GM12864 (cell line): ENCODE measurements at places on chromosomes 5 and 9.

DNA sequence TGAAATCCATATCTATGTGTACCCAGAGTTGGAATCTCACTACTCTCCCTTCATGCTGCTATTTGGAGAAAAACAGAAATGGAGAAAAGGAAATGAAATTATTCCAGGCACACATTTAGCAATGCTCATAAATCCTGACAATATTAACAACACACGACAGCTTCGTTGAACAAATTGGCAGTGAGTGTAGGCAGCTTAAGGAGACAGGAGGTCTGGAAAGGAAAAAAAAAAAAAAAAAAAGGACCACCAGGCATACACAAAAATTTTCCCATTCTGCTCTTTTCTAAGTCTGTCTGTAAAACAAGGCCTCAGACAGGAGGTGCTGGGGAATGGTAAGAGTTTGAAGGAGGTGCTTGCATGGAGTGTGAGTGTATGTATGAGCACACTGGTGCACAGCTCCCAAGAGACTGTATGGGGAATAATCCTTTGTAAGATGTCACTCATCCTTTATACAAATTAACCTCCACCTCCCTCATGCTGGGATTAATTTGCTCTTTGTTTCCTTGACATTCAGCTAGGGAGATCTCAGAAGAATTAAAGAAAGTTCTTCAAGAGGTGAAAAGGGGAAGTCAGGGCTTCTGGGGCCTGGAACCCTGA, 78.9 kb downstream of the ASTN2 start:
- no peak for DNase-seq

- no peak for DNase-seq
Observed at GRCh38 chr5:84197538-84197937, 187.1 kb downstream of the EDIL3 start.

DNA sequence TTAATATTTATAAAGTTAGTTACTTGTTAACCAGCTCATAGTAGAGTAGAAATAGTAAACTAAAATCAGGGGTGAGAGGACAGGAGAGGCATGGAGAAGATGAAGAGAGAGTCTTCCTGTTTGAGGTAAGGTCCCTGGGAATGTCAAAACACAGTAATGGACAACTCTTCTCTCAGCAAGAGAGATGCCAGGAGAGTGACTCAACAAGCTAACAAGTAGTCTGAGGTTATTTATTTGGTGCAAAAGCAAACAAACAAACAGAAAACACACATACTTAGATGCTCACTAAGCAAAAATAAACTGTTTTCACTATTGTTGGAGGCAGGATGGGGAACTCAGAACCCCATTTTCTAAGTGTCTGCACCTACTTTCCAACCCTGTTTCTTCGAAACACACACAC, 333.2 kb upstream of the RFX3 start:
- no peak for DNase-seq

GRCh38 chr9:7358876-7359275, 440.7 kb downstream of the DMAC1 start:
- no peak for DNase-seq

GRCh38 chr5:76532973-76533372, 90.2 kb downstream of the F2RL2 start:
- DNase-seq: no peak
